ENCODE measurements at places on chromosomes 4 and X.
A peak's percentile ranks its signal among the peaks of the same experiment; 100 is the strongest.

DNA sequence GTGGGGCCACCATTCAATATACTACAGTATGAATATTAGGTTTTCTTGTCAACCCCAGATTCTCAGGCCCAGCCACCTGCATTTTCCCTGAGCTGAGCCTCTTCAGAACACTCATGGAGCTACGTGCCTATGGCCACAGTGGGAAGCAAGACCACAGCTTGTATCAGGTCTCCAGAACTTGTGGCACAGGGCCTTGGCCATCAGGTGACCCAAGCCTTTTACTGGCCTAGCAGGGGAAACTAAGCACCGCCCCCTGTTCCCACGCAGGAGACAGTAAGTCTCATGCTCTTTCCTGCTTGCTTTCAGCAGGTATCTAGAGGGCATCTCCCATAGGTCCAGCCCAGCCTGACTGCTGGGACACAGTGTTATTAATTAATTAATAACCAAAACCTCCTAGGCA is 138.4 kb upstream of the MAMLD1 start:
- DNase-seq, result no peak

DNA sequence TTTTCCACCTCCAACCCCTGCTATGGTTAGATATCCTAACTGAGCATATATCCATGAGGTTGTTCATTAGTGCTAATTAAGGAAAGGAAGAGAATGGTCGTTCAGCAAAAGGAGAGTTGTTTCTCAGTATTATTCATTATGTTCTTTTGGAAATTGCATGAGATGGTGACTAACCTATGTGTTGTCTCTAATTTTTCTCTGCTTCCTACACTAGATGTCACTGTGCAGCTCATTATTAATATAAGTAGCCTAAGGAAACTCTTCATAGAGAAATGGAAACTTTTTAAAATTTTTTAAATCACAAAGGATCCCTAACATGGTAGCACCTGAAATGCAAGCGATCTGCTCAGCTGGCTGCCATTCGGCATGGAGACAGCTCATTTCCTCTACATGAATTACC is 67.7 kb upstream of the FAM9A start:
- no peak for DNase-seq

- no peak for DNase-seq
Observed at GRCh38 chrX:77900688-77901087, 1.4 kb downstream of the COX7B start.

- DNase-seq, result no peak
Observed at GRCh38 chr4:15961781-15962510, 1.0 kb downstream of the FGFBP2 start.

- DNase-seq, result no peak
Observed at GRCh38 chr4:147822128-147822527, 90.2 kb downstream of the ARHGAP10 start.

DNA sequence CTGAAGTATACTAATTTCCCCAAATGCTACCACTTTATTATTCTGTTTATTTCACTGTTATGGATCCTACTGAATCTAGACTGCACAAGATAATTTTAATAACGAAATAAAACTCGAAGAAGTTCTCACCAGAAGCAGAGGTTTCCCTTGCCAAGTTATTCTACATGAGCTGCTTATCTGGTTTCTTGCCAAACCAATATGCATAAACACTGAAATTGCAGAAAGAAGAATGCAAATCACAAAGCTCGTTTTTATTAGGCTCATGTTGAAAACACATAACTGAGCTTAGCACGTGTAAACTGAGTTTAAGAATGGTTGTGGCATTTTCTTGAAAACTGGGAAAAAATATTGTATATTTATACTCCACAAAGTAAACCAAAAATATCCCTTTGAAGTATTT is 35.9 kb downstream of the GRID2 start:
- no peak for DNase-seq

GRCh38 chr4:5544762-5545161 is 163.6 kb downstream of the EVC2 start:
- no peak for DNase-seq

- DNase-seq, result no peak
Observed at GRCh38 chr4:95288552-95288951, 260.2 kb downstream of the UNC5C start.

- DNase-seq, result no peak
Observed at GRCh38 chr4:110904435-110905065, 281.7 kb upstream of the PITX2 start.

DNA sequence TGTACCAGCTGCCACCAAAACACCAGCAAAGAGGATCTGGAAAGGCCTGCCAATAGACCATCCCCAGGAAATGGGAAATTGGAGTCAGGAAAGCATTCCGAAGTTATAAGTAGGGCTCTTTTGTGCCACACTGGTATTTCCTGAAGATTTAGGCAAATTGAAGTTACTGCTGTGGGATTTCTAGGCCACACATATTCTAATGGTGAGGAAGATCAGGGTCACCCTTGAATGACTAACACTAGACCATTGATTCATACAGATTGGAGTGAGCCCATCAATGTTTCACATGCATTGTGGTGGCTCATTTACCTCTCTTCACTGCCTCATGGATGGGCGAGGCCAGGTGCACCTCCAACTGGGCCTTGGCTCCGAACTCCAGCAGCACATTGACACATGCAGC is 22.6 kb downstream of the ASB11 start:
- no peak for DNase-seq

GRCh38 chr4:116881077-116881476 is 204.3 kb downstream of the TRAM1L1 start:
- DNase-seq, result no peak

- DNase-seq, result no peak
Observed at GRCh38 chrX:38654302-38654701, 93.0 kb downstream of the TSPAN7 start.

GRCh38 chr4:74344031-74344430 is 20.9 kb upstream of the EREG start:
- no peak for DNase-seq

GRCh38 chr4:4994312-4995097 is 24.8 kb downstream of the CYTL1 start:
- no peak for DNase-seq

- DNase-seq, result peak; percentile 50
Observed at GRCh38 chr4:116358633-116359222, 726.6 kb downstream of the TRAM1L1 start.

DNA sequence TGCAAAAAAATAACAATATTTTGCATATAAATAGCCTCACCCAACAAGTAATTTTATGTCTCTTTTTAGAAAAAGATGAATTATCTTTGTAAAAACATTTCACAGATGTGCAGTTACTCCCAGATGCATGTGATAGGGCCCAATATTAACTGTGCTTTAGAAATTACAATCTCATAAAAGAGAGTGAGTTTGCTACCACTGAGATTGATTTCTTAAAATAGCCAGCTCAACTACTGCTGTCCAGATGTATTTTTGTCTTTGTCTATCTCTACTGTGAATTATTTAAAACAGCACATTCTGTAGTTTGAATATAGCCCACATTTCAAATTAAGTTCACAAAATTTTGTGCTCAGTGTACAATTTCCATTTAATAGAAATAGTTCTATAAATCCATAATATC is 177.0 kb upstream of the TTC29 start:
- DNase-seq, result no peak

DNA sequence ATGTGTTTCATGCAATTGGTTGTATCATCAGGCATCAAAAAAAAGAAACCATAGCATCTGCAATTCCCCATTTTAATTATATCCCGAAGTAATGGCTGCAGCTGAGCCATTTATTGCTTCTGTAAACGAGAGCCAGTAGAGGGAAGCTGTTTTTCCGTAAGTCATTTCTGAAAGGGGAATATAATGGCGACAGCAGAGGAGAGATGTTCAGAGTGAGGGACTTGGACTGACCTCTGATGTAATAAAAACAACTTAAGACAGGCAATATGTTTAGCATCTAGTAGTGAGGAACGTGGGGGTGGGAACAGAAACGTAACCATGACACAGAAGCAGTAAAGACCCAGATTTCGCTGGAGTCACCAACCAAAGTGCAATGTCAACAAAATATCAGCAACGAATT is 31.5 kb upstream of the NAA11 start:
- no peak for DNase-seq

- no peak for DNase-seq
Observed at GRCh38 chr4:40559585-40560465, 69.8 kb downstream of the RBM47 start.

DNA sequence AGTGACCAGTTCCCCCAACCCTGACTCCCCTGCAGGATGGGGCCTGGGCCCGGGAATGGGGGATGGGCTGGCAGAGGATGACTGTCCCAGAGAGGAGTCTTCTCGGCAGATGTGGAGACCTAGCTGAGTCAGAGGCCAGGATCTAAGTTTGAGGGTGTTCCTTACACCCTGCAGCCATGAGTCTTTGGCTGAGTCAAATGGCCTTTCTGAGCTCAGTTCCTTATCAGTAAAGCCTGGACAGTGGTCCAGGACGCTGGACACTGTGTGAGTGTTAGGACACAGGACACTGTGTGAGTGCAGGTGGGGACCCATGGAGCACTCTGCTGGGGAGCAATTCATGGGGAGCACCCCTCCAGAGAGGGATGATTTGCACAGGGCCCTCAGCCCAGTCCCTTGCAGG is 5.0 kb downstream of the IL9R start:
- no peak for DNase-seq

- DNase-seq, result no peak
Observed at GRCh38 chr4:86910820-86911684, 18.8 kb upstream of the C4orf36 start.

Data from KG1 (cell line).